Globus pallidus (tissue), 1 donor: ENCODE measurements at places on chromosomes 5 and 9.
A peak's percentile ranks its signal among the peaks of the same experiment; 100 is the strongest.

DNA sequence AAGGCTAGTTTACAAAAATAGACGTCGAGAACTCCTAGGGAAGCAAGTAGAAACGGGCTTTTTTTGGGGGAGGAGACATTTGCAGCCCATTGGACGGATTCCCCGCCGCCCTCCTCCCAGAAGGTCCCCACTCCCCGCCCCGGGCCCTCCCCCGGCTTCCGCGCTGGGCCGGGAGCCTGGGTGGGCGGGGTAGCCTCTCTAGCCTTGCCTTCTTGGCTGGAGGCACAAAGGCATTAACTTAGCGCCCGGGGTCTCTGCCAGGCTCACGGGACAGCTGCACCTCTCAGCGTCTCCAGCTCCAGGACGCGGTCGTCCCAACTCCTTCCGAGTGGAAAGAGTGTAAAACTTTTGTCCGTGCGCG lies at the start of gene DMRTA1:
DMRTA1 (plus strand) TSS at position 236 of the 361 bp plus-strand sequence. CDS start 242 bp downstream, outside the sequence.
- DNase-seq, result peak; percentile 61

DNA sequence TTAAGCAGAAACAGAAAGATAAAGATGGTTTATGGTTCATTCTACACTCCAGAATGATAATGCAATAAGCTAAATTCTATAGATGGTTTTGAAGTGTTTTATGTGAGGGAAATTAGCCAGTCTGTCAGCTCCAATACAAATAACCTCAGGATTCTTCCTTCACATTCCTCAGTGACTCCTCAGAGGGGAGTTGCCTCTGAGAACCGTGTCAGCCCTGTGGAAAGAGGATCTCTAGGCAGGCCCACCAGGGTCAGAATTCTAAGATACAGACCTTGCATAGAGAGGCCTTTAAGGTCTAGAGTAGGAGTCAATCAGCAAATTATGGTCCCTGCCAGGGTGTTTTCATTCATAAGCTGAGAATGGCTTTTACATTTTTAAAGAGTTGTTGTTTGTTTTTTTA lies 26.6 kb downstream of the RUSC2 start:
- DNase-seq, result peak; percentile 46

DNA sequence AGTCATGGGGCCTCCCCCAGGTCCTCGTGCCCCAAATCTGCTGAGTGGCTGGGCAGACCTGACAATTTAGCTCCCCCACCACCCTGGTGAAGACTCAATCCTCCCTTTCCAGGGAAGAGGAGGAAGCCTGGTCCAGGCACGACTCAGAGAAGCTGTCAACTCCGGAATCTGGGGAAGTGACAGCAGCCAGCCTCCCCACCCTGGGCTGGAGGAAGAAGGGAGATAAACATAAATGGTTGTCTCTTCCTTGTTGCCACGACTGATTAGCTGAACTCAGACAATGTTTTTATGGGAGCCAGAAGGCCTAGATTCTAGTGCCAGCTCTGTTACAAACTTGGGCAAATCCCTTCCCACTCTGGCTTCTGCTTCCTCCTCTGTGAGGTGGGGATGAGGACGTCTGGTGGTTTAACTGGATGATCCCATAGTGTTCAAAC lies 15.4 kb downstream of the CCDC69 start:
- DNase-seq, result no peak

DNA sequence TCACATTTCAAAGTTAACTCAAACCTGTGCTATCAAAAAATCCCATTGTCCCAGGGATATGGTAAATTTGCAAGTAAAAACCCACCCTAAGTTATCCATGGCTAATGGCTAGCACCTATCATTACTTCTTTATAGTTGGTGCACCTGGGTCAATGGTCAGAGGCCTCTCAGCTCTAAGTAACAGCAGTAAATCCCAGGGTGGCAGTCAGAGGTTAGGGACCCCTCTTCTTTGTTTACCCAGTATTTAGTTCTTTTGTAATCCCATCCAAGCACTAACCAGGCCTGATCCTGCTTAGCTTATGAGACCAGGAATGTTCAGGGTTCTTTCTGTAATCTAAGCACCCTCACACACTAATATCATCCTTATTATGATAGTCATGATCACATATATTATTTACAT lies 52.1 kb upstream of the WWC1 start:
- DNase-seq, result no peak

GRCh38 chr5:160166069-160166972 lies 47.1 kb upstream of the PWWP2A start:
- DNase-seq, result no peak

DNA sequence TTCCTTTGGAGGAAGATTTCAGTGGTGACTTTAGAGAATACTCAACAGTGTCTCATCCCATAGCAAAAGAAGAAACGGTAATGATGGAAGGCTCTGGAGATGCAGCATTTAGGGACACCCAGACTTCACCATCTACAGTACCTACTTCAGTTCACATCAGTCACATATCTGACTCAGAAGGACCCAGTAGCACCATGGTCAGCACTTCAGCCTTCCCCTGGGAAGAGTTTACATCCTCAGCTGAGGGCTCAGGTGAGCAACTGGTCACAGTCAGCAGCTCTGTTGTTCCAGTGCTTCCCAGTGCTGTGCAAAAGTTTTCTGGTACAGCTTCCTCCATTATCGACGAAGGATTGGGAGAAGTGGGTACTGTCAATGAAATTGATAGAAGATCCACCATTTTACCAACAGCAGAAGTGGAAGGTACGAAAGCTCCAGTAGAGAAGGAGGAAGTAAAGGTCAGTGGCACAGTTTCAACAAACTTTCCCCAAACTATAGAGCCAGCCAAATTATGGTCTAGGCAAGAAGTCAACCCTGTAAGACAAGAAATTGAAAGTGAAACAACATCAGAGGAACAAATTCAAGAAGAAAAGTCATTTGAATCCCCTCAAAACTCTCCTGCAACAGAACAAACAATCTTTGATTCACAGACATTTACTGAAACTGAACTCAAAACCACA lies 67.4 kb downstream of the VCAN start:
- no peak for DNase-seq

DNA sequence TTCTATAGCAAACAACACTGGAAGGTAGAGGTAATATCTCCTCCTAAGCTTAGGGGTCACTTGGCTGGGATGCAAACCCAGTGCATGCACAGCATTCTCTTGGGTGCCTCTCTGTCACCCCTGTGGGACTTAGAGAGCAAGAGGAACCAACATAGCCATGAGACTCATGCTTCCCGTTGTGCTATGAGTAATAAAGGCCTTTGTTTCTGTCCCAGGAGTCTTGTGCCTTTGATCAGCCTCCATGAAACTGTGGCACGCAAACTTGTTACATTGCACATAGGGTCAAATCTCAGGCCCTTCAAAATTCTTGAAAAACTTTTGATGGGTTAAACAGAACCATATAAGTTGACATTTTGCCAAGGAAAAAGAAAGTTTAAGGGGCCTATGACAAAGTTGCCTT lies 272.8 kb downstream of the TAF11L14 start:
- no peak for DNase-seq

- no peak for DNase-seq
These were observed 950 bp upstream of the MSH3 start for GRCh38 chr5:80653502-80653901.

GRCh38 chr9:6567140-6567591 lies 78.4 kb downstream of the GLDC start:
- DNase-seq, result peak; percentile 76

- DNase-seq, result no peak
These were observed 80.0 kb upstream of the TGFBR1 start for GRCh38 chr9:99024959-99025358.

GRCh38 chr5:90675222-90675621 lies 116.6 kb downstream of the ADGRV1 start:
- peak; percentile 3 for DNase-seq

GRCh38 chr9:134220311-134220710 lies 55.9 kb upstream of the RNU6ATAC start:
- DNase-seq, result no peak

DNA sequence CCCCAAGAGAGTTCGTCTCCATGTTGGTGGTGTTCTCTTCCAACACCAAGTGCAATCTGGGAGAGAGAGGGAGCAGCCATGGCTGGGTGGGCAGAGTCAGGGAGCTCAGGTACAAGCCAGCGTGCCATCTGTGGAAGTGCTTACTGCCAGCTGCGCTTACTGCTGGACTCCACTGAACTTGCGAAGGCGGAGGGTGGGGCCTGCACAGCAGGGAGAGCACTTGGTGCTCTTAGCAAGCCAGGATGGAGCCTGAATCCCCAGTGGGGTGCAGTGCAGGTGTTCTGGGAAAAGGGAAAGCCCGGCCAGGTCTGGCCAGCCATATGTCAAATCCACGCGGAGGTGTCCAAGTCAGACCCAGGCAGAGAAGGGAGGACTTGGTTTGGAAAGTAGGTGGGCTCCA lies 142.0 kb downstream of the FANCC start:
- no peak for DNase-seq

DNA sequence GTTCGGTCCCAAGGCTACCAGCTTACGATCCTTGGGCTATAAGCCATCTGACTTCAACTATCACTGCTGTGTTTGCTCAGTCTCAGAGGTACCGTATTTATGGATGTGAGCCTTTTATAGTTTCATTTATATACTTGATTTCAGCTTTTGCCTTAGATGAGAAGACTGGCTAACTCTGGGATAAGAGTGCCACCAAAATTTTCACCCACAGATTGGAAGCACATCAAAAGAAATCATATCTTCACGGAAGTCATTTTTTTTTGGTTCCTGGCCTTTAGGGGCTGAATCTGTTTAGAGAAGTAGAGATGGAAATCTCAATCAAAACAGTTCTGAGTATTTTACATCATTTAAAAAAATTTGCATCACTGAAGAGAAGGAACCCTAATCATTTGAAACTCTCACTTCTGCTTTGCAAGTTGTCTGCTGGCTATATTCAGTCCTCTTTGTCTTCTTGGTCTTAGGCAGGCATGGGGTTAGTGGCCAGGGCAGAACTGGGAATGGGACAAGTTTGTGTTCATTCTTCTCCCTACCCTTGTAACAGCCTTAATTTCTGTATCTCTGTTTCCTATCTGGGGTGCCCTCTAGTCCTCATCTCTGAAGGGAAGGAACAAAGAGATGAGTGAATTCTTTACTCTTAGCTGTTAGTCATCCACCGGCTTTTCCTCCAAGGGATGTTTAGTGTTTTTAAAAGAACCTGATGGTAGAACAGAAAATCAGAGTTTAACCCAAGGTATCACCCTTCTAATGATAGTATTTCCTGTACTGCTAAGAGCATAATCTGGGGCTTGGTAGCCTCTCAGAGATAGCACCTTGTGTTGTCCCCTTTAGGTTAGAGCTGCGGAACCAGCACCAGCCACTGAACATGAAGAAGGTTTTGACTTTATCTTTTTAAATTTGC lies 14.1 kb upstream of the TNFAIP8 start:
- no peak for DNase-seq

GRCh38 chr9:116703634-116704033 lies 16.5 kb downstream of the TRIM32 start:
- DNase-seq, result no peak

DNA sequence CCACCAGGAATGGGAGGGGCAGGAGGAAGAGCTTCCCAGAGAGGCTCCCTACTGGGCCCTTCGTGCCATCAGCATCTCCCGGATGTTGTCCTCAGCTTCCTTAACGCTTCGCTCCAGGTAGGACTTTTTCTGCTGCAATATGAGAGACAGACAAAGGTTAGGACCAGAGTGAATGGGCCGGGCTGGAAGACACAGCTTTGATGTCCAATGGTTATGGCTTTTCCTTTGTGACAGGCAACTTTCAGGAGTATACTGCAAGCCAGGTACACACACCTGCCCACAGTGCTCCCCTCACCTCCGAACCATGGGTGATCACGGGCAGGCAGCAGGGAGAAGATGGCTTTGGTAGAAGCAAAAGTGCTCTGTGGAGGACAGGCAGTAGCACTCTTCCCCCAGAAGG lies 57.0 kb downstream of the PFDN1 start:
- no peak for DNase-seq

- no peak for DNase-seq
These were observed 47.0 kb downstream of the PLEKHG4B start for GRCh38 chr5:138936-139335.

GRCh38 chr5:6115852-6116251 lies 262.5 kb downstream of the MED10 start:
- DNase-seq, result no peak

DNA sequence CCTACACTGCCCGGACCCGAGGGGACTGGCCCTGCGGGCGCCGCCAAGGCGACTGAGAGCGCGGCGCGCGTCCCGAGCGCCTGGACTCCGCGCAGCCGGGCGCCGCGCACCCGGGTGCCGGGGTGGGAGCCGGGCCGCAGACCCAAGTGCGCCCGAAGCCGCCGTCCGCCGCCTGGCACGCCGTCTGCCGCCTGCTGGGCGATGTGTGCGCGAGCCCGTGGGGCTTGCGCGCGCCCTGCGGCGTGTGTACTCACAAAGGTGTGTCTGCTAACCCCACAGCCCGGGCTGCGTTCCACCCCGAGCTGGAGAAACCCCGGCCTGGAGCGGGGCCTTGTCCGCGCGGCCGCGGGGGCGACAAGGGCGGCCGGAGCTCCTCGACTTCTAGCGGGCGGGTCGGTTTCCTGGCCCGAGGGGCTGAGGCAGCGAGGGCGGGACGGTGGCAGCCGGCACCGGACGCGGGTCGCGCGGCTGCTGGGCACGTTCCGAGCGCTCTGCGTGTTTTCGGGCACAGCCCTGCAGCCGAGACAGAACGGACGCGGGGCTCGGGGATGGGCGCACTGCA lies 1.1 kb upstream of the ZSWIM6 start:
- peak; percentile 75 for DNase-seq

DNA sequence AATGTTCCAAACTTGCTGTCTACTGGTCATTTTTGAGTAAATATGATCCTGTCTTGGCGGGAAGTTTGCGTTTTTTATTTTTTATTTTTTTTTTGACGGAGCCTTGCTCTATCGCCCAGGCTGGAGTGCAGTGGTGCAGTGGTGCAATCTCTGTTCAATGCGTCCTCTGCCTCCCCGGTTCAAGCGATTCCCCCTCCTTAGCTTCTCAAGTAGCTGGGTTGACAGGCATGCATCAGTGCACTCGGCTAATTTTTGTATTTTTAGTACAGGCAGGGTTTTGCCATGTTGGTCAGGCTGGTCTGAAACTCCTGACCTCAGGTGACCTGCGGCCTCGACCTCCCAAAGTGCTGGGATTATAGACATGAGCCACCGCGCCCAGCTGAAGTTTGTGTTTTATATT lies 45.4 kb downstream of the FGF18 start:
- DNase-seq, result no peak

DNA sequence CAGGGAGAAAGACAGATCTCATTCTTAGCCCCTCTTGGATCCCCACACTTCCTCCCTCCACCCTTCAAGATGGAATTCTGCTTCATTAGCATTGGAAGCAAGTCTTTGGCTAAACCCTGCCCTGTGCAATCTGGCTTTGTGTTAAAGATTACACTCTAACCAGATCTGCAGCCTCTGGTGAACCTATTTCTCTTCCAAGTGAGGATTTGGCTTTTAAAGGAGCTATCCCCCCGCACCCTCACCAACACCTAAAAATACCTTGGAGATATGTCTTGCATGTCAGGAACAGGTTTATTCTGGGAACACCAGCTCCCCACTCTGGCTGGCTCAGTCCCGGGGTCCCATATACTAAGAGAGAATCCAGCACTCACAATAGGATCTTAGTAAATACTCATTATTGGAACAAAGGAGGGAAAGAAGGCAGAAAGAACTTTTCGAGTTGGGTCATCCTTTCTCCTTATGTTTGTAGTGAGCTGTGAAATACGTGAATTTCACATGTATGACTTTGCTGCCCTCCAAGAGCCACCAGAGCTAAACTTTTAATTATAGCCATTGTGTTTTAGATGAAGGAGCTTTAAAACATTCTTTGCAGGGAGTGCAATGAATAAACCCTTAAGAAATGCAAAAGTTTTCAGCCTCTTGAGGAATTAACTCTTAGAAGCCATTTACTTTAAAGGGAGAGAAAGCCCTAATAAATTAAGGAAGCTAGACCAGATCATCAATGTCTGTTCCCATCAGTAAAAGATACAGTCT lies 53.7 kb upstream of the HRH2 start:
- no peak for DNase-seq
